Fibroblast of villous mesenchyme (primary cell): ENCODE measurements at places on chromosomes 12 and 14. TPM values are rescaled to one million over a fixed set of nuclear protein-coding genes. Genes with fewer than 3 reads are reported as not detected.
A peak's percentile ranks its signal among the peaks of the same experiment; 100 is the strongest.

DNA sequence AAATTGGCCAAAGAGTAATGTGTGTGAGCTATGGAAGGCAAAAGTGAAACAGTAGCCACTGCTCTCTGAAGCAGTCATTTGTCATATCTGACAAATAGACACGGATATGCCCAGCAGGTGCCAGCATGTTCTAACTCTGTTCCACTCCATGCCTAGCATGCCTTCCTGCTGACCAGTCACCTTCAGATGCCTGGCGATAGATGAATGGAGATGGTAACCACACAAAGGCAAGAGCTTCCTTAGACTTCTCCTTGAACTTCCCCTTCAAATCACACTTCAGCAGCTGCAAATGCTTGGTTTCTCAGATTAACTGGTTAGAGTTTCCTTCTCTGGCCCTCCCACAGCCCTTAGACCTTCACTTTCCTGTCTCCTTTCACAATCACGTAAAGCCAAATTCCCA, 429.9 kb downstream of the DAD1 start:
- no peak for DNase-seq

DNA sequence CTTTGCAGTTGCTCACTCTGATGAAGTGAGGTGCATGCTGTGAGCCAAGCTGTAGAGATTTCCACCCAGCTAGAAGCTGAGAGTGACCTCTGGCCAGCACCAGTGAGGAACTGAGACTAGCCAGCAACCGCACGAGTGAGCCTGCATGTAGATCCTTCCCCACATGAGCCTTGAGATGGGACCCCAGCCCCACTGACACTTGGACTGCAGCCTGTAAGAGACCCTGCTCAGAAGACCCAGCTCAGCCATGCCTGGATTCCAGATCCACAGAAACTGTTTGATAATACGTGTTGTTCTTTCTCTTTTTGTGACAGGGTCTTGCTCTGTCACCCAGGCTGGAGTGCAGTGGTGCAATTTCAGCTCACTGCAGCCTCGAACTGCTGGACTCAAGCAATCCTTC, 229.2 kb downstream of the GLT1D1 start:
- DNase-seq, result no peak

DNA sequence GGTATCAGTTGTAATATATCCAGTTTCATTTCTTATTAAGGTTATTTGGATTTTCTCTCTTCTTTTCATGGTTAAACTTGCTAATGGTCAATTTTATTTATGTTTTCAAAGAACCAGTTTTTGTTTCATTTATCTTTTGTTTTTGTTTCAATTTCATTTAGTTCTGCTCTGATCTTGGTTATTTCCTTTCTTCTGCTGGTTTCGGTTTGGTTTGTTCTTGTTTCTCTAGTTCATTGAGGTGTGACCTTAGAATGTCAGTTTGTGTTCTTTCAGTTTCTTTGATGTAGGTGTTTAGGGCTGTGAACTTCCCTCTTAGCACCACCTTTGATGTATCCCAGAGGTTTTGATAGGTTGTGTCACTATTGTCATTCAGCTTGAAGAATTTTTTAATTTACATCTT, 145.6 kb upstream of the SLCO1B1 start:
- DNase-seq, result no peak

GRCh38 chr12:65822732-65823512, 1.4 kb upstream of the HMGA2 start:
- peak; percentile 83 for DNase-seq

- no peak for DNase-seq
Measured at GRCh38 chr12:79769189-79769859, 78.6 kb upstream of the PAWR start.

GRCh38 chr14:64614166-64614565, 64.4 kb downstream of the PPP1R36 start:
- DNase-seq, result peak; percentile 45

GRCh38 chr12:7905071-7905470, 30.9 kb downstream of the SLC2A3 start:
- peak; percentile 71 for DNase-seq

DNA sequence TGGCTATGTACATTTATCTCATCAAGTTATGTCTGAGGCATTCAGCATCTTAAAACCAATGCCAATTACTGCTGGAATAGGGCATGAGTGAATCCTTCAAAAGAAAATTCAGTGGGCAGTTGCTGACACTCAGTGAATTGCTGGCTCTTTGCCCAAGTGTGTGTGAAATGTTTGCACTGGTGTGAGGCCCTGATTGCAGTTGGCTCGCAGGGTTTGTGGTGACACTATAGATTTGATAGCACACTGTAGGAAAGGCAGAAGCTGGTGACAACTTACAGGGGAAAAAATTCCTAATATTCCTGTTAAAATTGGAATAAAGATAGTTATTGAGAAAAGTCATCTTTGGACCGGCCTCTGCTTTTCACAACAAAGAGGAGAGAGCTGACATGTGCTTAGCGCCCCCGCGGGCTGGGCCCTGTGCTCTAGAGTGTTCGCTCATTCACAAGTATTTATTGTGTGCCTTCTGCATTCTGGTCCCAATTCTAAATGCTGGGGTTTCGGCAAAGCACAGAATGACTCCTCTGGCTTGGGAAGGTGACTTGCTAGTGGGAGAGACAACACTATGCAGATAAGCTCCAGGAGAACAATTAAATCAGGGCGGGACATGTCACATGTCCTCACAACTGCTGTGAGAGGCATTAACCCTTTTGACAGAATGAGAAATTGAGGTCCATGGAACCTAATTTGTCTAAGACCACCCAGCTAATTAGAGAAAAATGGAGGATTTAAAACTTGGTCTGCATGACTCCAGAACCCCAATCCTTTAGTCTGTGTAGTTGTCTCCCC, 418.7 kb downstream of the NPAS3 start:
- DNase-seq, result no peak

GRCh38 chr14:83096092-83096491, 1562.4 kb upstream of the SEL1L start:
- peak; percentile 4 for DNase-seq

GRCh38 chr14:31933716-31934115, 143.4 kb upstream of the ARHGAP5 start:
- peak; percentile 81 for DNase-seq

- peak; percentile 93 for DNase-seq
Measured at GRCh38 chr12:124381456-124382296, 86.8 kb downstream of the RFLNA start.

The CDCA3 gene
- 18.4 and 21.2 TPM in 2 replicates for total RNA-seq

The CCDC38 gene
- not detected in 2 replicates for total RNA-seq

The MYF6 gene
- not detected in 2 replicates for total RNA-seq
